ENCODE measurements at places on chromosomes 3 and 15.

DNA sequence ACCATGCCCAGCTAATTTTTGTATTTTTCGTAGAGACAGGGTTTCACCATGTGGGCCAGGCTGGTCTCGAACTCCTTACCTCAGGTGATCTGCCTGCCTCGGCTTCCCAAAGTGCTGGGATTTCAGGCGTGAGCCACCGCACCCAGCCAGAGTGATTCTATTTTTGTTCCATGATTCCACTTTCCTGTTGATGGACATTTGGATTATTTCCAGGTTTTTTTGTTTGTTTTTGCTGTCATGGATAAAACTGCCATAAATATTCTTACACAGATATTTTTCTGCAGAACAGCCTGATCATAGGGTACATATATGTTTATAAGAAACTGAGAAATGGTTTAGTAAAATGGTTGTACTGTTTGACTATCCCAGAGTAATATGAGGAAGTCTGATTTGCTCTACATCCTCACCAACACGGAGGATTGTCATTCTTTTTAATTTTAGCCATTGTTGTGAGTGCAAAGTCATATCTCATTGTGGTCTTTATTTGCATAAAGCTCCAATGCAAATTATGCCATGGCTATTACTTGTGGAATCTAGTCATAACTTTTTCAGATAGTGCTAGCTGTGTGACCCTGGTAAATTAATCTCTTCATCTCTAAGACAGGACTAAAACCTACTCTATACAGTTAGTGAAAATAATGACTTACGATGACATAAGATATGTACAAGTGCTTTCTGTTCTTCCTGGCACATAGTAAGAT, 42.7 kb downstream of the MAP6D1 start:
- DNase-seq: no peak

DNA sequence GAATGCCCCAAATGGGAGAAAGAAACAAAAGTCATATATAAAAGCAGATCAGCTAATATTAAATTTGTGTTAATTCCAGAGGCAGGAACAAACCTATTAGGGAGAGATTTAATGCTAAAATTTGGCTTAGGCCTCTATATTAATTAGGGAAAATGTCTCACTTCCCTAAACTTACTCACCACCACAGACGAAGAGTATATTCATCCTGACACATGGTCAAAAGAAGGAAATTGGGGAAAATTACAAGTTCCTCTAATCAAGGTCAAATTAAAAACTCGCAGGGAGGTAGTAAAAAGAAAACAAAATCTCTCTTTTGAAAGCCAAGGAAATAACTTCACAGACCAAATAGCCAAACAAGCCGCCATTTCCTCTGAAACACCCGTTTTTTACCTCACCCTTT, 32.2 kb downstream of the GRM2 start:
- DNase-seq: no peak

DNA sequence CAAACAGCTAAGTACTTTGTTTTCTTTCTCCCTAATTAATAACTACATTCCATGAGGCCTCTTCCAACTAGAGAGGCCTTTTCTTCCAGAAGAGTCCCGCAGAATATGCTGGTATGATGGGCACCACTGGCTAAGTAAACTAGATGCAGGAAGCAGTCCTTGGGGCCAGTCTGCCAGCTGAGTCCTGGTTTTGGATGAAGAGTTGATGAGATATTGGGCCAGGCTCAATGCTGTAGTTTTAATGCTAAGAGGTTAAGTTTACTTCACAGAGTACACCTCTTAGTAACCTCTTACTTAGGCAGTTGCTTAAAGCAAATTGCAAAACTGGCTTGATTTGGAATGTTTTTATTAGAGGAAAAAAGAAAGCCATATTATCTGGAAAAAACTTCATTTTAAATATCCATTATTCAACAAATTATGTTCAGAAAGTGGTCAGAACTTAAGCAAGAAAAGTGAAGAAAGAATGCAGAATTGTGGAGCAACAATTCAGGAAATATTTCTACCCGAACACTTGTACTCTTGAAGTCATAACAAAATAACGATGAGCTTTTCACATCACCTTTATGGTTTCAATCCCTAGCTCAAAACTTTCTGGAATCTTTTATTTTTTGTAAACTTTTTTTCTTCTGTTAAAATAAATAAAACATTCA, 178.4 kb upstream of the CDIN1 start:
- DNase-seq: no peak

DNA sequence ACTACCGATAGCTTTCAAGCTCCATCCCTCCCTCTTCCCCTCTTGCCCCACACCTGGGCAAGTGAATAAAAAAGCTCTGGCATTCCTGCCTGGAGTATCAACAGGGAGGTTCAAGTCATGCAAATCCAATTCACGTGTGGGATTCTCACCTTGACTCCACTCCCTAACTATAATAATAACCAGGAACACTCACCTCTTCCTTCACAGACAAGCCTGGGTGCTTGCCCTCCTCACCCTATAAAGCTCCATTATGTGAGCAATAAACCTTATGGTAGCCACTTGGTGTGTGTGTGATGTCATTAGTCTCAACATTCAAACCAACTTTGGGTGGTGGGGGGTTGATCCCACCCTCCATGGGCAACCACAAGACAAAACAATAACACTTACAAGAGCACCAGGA, 16.6 kb downstream of the CHDH start:
- no peak for DNase-seq

GRCh38 chr15:52382647-52383046, 87.0 kb upstream of the MYO5C start:
- DNase-seq: no peak

DNA sequence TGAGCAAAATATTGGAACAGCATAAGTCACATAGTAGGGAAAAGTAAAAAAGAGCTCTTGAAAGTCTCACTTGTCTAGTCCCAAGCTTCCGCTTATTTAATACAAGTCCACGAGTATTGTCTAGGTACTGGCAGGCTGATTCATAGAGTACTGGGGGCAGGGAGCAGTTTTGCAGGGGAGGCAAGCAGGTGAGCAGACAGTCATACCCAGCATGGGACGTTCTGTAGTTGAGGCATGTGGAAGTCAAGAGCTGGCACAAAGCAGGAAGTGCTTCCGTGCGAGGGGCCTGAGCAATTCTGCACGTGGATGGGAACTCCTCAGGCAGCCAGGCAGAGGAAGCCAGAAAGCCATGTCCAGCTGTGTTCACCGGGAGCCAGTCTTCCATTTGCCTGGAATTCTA, 287.6 kb downstream of the EPHB1 start:
- no peak for DNase-seq

GRCh38 chr3:149090907-149091306, 4.6 kb upstream of the HLTF start:
- DNase-seq: no peak

GRCh38 chr15:50084932-50085331, 34.1 kb downstream of the ATP8B4 start:
- no peak for DNase-seq

DNA sequence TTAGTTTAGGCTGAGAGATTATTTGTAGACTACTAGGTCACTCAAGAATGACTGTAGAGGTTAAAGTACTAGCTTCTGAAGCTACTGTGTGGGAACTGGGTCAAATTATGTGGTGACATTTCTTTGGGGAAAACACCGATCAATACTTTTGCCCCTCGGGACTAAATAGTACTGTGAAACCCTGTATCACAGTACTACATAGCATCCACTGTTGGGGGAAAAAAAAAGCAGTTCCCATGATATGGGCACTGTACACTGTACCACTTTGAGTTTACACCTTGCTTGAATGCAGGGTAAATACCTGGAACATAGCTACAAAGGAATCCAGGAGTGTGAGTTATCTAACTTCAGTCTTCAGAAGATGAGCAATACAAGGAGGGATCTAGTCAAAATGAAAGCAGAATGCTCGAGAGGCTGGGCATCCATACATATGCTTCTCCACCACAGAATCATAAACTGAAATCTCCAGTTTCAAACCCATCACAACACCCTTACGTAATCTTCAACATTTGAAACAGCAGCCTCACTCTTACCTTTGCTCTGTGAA, 311.4 kb downstream of the UNC13C start:
- DNase-seq: no peak

DNA sequence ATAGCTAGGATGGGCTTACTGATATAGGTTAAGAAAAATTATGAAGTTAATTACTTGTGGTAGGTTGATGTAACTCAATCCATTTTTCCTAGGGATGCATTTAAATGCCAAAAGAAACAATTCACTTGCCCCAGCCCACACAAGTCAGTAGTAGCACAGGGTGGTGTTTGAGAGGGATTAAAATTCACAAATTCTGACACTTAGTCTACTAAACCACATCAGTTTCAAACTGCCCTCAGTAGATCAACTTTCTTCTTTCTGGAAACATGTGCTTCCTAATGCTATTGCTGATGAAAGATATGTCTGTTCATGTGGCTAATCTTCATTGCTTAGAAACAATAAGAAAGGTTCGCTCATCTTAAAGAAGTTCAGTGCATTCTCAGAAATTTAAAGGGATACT, 160.6 kb downstream of the EPHA3 start:
- DNase-seq: no peak

GRCh38 chr3:49805897-49806701, 3.0 kb downstream of the INKA1 start:
- peak; percentile 43 for DNase-seq

DNA sequence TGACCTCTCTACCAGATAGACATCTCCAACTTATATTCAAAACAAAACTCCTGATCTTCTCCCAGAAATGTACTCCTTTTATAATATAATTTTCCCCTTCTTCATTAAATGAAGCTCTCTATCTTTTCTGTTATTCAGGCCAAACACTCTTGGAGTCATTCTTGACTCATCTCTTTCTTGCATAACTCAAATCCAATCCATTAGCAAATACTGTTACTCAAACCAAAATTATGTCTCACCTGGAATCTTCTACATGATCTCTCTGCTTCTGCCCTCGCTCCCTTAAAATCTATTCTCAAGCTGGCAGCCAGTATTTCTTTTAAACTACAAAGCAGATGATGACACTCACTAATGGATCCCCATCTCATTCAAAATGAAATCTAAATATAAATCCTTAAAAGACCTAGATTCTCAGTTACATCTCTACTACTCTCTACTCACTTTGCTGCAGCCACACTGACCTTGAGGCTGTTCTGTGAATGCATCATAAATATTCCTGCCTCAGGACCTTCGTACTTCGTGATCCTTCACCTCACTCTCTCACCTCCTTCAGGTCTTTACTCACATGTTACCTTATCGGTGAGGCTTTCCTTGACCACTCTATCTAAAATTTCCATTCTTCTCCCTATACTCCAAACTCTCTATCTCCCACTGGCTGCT, 160.9 kb downstream of the TBC1D5 start:
- no peak for DNase-seq

DNA sequence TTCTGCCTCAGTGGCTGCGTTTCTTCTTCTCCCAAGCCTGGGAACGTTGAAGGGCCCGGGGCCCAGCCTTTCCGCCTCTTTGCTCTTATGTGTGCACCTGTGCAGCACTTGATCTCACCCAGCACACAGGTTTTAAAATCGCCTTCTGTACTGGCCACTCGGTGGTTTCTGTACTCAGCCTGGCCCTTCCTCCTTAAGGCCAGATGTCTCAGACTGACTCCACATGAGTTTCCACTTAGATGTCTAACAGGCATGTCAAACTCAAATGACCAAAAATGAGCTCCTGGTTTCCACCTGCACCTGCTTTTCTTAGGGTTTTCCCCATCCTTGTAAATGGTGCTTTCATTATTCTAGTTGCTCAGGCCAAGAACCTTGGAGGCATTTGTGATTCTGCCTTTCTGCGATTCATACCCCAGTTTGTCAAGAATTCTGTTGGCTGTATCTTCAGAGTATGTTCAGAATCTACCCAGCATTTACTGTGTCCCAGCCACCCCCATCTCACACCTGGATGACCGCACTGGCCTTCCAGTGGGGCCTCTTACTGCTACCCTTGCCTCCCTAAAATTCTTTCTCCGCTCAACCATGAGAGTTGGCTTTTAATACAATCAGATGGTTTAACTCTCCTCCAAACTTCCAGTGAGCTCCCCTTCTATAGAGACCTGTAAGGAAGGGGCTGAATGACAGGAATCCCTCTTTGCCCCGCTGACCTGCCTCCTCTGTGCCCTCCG, 2.2 kb upstream of the TRAK1 start:
- DNase-seq: no peak

GRCh38 chr3:178434206-178434805, 101.9 kb upstream of the KCNMB2 start:
- DNase-seq: no peak

DNA sequence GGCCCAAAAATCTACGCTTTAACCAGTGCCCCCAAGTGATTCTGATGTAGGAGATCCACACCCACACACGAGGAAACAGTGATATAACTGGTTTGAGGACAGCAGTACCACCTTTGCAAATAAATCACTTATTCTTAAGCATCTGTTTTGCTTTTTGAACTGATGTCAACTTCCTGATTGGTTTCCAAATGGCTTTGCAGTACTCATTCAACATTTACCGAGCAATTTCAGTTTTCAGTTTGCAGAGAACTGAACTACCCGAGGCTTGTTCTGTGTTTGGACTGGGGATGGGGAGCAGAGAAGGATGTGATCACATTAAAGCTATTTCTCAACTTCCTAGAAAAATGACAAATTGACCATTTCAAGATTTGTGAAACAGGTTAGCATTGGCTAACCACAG, 1.1 kb upstream of the GYG1 start:
- no peak for DNase-seq

GRCh38 chr15:55915876-55916567, 77.4 kb downstream of the NEDD4 start:
- no peak for DNase-seq

- DNase-seq: no peak
These were observed 59.9 kb downstream of the CHL1 start for GRCh38 chr3:256501-256900.

DNA sequence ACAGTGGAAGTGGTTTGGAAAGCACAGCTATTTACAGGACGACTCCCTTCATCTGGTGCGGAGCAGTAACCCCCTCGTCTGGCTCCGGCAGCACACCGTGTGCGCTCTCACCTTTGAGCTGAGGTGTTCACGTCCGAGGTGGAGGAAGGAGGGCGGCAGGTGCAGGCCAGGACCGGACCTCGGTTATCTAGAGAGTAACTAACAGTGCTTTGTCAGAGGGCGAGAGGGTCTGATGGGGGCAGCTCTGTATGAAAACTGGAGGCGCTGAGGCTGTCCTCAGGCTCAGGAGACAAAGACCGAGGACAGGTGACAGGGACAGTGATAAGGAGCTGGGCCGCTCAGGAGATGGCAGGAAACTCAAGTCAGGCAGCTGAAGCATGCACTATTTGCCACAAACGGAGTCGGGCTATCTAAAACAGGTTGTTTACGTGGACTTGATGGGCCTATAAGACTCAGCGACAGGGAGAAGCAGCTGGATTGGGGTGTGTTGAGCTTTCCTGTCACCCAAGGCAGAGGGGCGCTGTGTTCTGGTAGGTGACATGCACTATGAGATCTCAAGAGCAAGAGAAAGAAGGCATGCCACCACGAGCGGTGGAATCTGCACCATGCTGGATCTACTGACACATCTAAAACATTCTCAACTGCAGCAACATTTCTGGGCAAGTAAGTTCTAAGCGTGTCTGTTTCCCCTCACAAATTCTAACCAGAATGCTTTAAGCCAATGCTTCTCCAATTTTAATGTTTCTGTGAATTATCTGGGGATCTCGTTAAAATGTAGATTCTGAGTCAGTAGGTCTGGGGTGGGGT, 155.2 kb downstream of the XXYLT1 start:
- no peak for DNase-seq

All from T-cell (primary cell).